ENCODE measurements at places on chromosomes 6 and 20.

GRCh38 chr20:3013771-3014170 lies 29.7 kb upstream of the GNRH2 start:
- no peak for DNase-seq

GRCh38 chr6:13282393-13283069 lies 45.8 kb downstream of the TBC1D7 start:
- no peak for DNase-seq

- peak; percentile 41 for DNase-seq
Measured at GRCh38 chr6:41546866-41547798, 951 bp downstream of the FOXP4 start.

DNA sequence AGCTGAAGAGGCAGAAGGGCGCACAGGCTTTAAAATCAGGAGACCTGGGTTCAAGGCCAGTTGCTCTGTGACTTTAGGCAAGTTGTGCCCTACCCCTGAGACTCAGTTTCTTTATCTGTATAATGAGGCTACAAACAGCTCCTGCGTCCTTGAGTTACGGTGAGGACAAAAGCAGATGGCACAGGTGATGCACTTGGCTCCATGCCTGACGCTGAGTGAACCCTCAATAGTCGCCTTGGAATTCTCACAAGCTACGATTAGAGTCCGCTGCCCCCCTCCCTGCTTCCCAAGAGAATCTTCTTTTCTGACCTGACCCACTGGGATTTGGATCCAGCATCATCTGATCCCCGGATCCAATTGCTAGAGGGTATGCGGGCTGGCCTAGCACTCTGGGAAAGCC lies 6.4 kb downstream of the KCNG1 start:
- no peak for DNase-seq

DNA sequence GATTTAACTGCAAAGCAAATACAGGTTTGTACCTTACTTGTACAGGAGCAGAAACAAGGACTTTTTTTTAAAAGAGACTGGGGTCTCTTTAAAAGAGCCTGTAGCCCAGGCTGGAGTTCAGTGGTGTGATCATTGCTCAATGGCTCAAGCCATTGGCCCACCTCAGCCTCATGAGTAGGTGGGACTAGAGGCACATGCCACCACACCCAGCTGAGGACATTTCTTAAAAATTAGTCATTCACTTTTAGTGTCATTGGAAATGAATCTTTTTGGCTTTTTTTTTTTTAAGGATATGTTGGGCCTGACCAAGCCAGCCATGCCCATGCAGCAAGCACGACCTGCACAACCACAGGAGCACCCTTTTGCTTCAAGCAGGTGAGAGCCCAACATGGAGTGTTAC lies 16.9 kb downstream of the SEC23B start:
- DNase-seq = no peak

DNA sequence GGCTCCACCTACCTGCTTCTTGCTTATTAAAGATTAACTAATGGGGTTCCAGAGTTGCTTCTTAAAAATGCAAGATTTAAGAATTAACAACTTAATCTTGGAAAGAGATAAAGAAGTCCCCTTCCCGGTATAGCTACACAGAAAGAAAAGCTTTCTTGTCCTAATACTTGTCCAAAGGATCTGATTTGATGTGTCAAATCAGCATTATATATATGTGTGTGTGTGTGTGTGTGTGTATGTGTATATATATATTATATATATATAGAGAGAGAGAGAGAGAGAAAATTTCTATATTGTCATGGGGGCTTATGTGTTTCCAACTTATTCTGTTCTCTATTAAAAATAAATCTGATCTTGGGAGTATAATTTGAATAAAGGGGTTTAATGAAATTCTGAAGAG lies 4.6 kb upstream of the HMGN4 start:
- no peak for DNase-seq

DNA sequence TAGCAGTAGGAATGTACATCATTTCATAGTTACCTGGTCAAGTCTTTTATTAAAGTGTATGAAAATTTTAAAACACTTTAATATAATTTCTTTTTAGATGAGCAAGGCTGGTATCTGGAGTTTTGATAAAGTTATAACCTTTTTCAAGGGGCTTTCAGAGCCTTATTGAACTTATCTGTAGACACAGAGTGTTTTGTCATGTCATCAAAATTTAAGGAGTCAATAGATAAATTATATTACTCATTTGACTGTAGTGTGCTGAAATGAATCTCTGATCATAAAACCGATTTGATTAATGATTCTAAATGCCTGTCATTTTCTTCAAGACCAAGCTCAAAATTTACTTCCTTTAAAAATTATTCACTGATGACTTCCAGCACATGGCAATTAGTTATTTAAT lies 125.6 kb downstream of the ARID1B start:
- no peak for DNase-seq

GRCh38 chr20:24873025-24873620 lies 75.9 kb upstream of the CST7 start:
- no peak for DNase-seq

DNA sequence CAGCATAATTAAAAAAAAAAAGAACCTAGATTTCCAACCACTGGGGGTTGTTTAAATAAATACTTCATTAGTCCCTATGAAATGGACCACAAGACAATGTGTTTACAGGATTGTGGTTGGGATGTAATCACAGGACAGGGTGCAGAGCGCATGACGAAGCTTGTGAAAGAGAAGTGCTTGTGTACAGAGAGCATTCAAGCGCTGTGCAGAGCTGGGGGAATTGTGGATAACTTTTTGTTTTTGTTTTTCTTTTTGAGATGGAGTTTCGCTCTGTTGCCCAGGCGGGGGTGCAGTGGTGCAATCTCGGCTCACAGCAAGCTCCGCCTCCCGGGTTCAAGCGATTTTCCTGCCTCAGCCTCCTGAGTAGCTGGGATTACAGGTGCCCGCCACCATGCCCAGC lies 22.3 kb downstream of the LAMA5 start:
- peak; percentile 71 for DNase-seq

GRCh38 chr20:59350330-59351156 lies 50.1 kb downstream of the EDN3 start:
- DNase-seq = no peak

DNA sequence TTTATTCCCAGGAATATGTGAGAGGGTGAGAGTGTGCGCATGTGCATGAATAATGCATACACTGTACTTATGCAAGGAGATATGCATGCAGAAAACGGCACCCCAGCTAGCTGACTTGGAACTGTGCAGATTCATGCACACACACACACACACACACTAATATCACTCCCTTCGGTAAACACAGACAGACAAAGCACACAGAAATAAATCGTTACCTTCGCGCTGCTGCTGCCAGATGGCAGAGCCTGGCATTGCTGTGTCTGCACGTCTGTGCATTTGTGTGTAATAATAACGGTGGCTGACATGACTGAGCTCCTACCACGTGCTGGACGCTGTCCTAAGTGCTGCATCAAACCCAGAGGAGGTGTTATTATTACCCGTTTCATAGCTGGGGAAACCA lies 36.8 kb downstream of the PREX1 start:
- DNase-seq = no peak

DNA sequence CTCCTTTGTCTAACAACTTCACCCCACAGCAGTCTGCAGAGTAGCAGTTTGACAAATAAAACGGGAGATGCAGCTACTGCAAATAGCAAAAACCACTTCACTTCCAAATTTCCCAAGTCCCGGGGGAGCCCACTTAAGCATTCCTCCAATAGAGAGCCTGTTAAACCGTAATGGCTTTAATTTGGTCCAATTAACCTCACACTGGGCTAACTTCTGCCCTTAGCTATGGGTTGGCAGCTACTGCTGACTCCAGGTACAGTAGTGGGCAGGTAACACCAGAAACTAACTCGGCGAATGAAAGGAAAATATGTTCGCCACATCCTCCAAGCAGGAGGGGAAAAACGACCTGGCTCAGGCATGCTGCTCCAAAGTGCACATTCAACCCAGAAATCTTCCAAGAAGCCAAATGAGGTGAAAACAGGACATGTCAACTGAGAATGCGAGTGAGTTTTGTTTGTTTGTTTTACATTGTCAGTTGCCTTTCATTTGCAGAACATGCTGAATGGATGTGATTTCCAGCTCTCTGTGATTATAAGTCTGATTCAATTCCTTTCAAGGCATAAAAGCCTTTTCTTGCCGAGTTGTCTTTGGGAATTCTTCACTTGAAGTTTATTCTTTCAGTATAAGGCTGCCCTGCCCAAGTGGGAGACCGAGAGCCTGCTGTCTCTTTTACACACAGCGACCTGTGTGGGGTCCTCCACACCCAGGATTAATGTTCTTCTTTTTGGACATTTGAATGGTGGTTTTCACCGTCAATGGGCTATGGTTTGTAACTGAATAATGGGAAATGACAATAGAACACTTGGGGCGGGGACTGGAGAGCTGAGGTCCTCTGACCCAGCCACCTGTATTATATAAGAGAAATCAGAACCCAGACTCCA lies 117.3 kb upstream of the ARMC2 start:
- no peak for DNase-seq

GRCh38 chr20:39825524-39825923 lies 863.4 kb downstream of the DHX35 start:
- no peak for DNase-seq

GRCh38 chr20:32321390-32321789 lies 36.7 kb upstream of the ASXL1 start:
- DNase-seq = no peak

DNA sequence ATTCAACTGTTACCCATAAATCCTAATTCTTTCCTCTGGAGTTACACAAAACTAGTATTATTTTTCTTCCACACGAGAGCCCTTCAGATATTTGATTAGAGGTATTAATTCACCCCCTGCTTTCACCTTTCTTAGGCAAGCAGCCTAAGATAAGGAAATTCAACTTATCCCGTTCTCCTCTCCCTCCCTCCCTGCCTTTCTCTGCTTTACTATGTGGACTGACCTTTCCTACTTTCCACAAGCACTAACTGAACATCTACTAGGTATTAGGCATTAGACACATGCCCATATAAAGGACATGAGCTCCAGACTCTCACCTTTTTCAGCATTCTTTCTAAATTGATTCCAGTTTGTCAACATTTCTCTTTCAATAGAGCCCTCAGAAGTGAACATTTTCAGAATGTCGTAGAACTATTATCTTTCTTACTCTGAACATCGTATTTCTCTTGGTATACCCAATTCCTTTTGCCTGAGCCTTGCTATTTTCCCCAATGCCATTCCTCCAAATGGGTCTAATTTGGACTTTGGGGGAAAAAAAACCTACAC lies 16.5 kb downstream of the ELOVL2 start:
- DNase-seq = no peak

- no peak for DNase-seq
Measured at GRCh38 chr20:58942549-58942948, 38.5 kb upstream of the NELFCD start.

GRCh38 chr6:20033697-20034407 lies 178.4 kb downstream of the MBOAT1 start:
- no peak for DNase-seq

DNA sequence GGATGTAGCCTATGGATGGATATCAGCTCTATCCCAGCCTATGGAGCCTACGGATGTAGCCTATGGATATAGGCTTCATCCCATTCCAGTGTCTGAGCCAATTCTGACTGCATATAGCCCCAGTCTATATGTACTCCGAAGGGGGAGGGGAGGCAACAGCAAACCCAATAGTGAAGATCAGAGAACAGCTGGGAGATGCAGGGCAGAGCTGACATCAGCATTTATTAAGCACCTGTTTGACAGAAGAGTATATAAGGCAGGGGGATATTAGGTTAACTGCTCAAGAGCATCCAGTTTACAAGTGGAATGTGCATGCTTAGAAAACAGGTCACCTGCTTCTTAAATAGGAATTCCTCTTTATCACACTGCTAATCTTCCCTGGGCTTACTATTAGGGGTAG lies 85.2 kb downstream of the TNFAIP3 start:
- no peak for DNase-seq

- no peak for DNase-seq
Measured at GRCh38 chr6:148044921-148045320, 297.7 kb upstream of the SASH1 start.

All from SJSA1 (cell line).